ENCODE measurements at places on chromosomes 2 and 18.

GRCh38 chr2:184923751-184924150, 325.4 kb downstream of the ZNF804A start:
- no peak for DNase-seq

DNA sequence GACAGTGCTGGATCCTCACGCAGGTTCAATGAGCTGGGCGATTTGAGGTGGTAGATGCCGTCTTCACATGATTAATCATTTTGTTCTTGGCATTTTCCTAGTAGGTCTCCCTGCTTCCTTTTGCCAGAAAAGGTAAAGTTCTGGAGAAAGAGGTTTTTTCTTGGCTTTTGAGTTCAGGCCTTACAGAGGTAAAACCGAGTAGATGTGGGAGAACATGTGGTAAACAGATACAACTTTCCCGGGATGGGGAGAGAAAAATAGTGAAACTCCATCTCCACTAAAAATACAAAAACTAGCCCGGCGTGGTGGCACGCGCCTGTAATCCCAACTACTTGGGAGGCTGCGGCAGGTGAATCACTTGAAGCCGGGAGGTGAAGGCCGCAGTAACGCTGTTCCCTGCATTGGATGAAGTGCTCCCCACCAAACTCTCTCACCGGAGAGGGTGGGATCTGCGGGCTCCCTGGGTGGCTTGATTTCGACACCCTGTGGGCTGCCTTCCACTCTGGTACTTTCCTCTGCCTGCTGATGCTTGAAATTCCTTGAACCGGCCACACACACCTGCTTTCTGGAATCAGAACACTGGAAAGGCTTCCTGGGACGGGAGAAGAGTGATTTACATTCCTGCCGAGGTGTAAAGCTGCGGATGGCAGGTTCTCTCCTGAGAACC, 88.8 kb downstream of the ACTR3 start:
- DNase-seq = no peak

- DNase-seq = no peak
Observed at GRCh38 chr2:205930209-205930608, 155.8 kb downstream of the INO80D start.

- DNase-seq = no peak
Observed at GRCh38 chr2:206343816-206344215, 69.4 kb downstream of the ZDBF2 start.

DNA sequence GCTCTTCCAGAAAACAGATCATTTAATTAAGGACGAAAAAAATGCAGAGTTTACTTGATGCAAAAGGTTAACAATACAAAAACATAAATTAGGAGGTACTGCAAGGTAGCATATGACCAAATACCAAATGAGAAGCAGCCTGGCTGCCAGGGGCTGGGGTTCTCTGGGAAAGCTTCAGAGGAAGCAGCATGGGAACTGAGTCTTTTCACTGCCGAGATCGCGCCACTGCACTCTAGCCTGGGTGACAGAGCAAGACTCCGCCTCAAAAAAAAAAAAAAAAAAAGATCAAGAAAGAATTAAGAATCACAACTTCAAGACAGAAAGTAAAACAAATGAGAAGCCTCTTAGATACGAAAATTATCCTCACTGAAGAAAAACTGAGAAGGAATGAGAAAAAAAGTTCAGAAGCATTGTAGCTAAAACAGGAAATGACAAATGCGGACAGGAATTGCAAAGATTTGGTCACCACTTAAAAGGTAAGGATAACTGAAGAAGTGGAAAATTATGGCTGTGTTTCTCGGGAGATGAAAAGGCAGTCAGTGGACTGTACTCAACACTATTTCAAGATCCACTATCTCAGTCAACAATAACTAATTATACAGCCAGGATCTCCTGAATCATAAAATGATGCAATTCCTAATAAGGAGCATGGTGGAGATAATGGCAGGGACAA, 4.3 kb downstream of the SEPTIN10 start:
- no peak for DNase-seq

GRCh38 chr2:105576440-105577241, 168.1 kb upstream of the NCK2 start:
- no peak for DNase-seq

DNA sequence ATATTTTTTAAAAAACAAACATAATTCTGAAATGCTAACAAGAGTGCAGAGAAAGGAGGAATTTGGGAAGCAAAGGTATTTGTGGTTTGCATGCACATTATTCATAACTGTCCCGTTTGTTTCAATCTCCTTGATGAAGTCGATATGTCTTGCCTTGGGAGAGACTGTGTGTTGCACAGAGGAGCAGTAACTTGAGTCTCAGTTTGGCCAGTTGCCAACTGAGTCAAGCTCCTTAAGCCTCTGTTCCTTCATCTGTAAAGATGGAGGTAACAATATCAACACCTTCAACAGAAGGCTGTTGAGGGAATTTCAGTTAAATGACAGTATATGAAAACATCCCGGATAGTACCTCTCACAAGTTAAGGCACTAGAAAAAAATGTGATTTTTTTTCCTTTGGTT, 226.2 kb downstream of the ASXL3 start:
- DNase-seq = no peak

DNA sequence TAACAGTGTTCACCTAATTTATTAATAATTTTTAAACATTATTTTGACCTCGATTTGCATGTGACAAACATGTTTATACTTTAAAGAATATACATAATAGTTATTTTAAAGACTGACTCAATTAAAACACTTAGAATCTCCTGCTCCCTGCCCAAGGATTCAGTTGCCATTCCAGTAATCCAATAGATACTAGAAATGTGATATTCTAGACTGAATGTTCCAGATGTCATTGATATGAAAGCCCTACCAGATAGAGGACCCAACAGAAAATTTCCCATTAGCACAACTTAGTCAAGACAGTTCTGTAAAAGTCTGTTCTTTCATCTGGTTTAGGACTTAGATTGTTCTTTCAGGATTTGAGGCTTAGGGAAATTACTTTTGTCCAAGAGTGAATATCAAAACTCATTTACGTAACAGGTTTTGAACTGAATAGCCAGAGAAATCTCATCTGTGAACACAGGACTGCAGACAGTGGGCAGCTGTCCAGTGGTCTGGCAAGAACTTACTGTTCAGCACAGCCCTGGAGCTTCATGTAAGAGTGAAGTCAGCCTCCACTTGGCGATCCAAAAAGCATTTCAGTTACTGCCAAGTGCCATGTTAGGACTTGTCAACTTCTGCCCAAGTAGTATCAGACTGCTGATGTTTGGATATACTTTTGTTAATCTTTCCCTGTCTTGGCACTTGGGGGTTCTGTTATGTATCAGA, 77.5 kb downstream of the OSBPL6 start:
- no peak for DNase-seq
